ENCODE measurements at places on chromosomes 11 and 22.

GRCh38 chr22:35519306-35520000 lies 21.2 kb upstream of the RASD2 start:
- no peak for DNase-seq

DNA sequence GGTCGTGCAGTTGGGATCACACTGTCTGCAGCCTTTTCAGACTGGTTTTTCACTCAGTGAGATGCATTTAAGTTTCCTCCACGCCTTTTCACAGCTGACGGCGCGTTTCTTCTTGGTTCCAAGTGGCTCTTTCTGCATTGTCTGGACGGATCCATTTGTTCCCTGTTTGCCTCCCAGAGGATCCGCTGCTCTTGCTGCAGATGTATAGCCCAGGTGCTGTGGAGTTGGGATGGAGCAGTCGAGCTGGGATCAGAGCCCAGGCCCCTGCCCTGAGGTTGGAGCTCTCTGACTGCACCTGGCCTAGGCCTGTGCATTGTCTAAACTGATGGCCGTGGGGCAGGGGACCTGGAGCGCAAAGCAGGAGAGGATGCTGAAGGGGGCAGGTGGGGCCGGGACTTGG lies 51.6 kb downstream of the PARVB start:
- DNase-seq, result no peak

GRCh38 chr11:59556917-59557348 lies 45.6 kb downstream of the OR4D9 start:
- DNase-seq, result no peak

DNA sequence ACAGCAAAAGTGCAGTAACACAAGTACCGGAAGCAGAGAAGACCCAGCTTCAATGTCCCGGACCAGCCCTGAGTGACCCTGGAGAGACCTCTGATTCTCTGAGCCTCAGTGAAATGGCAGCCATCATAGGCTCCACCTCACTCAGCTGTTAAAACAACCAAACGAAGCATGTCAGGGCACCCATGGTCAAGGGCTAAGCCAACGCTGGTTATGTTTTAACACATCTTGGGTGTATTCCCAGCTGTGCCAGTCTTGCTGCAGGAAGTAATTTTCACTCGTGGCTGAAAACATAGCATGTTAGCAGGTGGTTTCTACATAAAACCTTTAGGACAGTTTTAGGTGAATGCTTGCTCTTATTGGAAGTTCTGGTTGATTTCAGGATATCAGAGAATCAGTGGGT lies 30.9 kb downstream of the LMO2 start:
- no peak for DNase-seq

DNA sequence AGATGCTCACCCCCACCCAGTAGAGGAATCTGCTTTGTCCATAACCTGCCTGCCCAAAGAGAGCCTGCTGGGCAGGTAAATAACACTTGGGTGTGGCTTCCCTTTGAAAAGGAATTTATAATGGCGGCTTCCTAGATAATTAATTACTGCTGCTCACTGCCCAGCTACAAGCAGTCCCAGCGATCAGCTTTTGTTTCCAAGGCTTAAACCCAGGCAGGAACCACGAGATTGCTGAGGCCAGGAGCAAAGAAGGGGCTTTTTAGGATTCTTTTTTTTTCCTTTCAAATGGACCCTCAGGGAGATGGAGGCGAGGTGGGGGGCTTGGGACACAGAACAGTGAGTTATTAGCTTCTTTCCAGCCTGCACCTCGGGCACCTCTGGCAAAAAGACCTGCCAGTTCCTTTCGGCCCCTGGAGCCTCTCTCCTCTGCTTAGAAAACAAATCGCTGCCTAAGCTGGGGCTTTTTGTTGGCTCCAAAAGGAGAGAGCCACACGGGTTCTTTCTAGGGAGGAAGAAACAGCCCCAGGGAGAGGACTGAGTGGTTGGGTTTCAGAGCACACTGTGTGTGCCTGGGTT lies 107.2 kb downstream of the TSPAN18 start:
- DNase-seq, result no peak

Measured in EH (cell line).